ENCODE measurements at places on chromosomes 7 and 10.

- DNase-seq: no peak
Measured at GRCh38 chr10:87739703-87740102, 78.3 kb downstream of the ATAD1 start.

- DNase-seq: no peak
Measured at GRCh38 chr7:111987115-111987826, 218.9 kb downstream of the DOCK4 start.

DNA sequence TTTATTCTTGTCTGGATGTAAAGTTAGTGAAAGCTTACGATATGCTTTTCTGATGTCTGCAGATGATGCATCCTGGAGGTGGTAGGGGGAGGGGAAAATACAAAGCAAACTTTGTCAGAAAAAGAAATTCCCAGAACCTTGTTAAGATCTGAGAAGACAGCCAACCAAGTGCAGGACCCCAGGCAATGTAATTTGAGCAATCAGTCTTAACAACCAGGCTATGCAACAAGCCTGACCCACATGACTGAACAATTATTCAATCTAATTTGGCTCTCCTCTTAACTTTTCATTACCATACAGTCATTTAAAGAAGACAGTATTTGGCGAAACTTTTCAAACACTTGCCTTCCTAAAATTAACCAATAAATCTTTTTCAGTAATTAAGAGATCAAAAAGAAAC lies 74.5 kb downstream of the DNAJC1 start:
- no peak for DNase-seq

GRCh38 chr7:38506004-38506403 lies 125.2 kb downstream of the AMPH start:
- no peak for DNase-seq

- DNase-seq: peak; percentile 36
Measured at GRCh38 chr7:87797798-87798403, 78.3 kb downstream of the SLC25A40 start.

- DNase-seq: no peak
Measured at GRCh38 chr10:51086710-51087109, 12.4 kb downstream of the PRKG1 start.

DNA sequence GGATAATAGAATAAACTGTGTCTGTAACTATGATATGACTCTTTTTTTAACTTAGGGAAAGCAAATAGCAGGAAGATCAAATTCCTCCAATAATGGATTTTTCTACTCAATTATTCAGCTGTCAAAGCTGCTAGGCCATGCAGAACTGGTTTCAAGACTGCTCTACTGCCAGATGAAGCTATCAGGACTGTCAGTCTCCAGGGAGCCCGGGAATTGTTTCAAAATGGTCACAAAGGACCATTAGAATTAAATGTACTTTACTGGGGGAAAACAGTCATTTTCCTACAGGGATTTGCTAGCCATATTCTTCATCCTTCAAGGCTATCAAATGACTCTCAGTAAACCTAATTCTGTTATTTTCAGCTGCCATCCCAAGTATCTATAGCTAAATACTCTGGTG lies 276.3 kb downstream of the LHFPL3 start:
- no peak for DNase-seq

DNA sequence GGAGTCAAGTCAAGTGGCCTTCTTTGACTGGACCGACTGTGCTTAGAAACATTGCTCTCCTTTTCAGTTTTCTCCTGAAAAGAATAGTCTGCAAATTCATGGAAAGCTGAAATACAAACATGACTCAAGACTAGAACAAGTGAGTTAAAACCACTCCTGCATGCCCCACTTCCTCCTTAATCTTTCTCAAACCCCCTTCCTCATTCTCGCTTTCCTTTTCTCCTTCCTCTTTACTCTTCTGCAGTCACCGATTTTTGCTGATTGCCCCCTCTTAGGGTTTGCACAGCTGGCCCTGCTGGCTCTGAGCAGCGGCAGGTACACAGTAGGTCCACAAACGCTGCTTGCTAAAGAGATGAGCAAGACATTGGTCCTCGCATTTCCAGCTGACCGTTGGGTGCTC lies 34.8 kb upstream of the MKI67 start:
- no peak for DNase-seq

- no peak for DNase-seq
Measured at GRCh38 chr10:75772153-75772887, 340.9 kb downstream of the LRMDA start.

DNA sequence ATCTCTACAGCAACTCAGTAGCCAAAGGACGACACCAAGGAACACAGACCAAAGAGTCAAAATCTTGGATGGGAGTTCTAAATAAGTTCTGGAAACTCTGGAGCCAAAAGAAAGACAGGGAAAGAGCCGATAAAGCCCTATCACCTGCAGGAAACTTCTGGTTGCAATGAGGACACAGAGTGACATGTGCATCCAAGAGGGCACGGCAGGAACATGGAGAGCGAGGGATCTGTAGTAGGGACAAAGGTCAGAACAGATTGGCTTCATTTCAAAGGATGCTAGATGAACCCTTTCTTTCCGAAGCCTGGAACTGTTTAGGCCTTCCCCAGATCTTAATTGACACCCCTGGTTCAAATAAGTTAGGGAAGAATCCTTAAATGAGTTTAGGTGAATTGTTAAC lies 39.5 kb downstream of the CACNA2D1 start:
- no peak for DNase-seq
